ENCODE measurements at places on chromosomes 12 and 14.

GRCh38 chr12:131754184-131754583 lies 43.3 kb downstream of the SFSWAP start:
- DNase-seq: no peak

- no peak for DNase-seq
Measured at GRCh38 chr12:44812062-44812461, 64.1 kb downstream of the NELL2 start.

GRCh38 chr14:97218274-97218673 lies 421.1 kb downstream of the VRK1 start:
- DNase-seq: no peak

GRCh38 chr14:89178800-89179535 lies 238.1 kb downstream of the FOXN3 start:
- no peak for DNase-seq

DNA sequence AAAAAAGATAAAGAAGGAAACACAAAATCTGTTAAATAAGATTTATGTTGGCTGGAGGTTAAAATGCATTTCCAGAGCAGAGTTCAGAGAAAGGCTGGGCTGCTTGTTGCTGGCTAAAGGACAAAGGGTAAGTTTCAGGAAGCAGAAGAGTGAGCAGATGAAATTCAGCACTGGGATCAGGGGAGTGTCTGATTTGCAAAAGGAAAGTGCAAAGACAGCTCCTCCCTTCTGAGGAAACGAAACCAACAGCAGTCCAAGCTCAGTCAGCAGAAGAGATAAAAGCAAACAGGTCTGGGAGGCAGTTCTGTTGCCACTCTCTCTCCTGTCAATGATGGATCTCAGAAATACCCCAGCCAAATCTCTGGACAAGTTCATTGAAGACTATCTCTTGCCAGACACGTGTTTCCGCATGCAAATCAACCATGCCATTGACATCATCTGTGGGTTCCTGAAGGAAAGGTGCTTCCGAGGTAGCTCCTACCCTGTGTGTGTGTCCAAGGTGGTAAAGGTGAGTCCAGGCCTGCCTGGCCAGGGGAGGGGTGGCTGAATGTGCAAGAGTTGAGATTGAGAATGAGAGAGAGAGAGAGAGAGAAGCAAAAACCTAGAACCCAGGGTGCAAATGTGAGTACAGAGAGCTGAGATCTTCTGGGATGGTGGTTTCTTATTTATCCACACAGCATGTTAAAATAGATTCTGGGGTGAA lies at the start of gene OAS1:
TSS of gene OAS1 (plus strand) at position 251 of the 703 bp plus-strand sequence. CDS start at position 329, 78 bp downstream.
- no peak for DNase-seq

DNA sequence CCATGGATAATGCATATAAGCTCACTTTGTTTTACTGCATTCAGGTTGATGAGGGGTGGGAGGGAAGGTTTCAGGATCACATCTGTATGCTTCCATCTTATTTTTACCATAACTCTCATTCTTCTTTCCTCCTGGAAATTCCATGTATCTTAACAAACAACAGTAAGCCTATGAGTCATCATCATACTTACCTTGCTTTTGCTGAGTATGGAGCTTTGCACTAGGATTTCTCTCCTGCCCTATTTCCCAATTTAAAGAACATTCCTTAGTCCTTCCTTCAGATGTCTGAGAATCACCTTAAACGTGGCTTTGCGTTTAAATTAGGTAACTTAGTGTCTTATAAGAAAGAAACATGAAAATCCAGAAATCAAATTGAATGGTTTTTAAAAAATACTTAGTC lies 1.6 kb upstream of the CLEC14A start:
- no peak for DNase-seq

DNA sequence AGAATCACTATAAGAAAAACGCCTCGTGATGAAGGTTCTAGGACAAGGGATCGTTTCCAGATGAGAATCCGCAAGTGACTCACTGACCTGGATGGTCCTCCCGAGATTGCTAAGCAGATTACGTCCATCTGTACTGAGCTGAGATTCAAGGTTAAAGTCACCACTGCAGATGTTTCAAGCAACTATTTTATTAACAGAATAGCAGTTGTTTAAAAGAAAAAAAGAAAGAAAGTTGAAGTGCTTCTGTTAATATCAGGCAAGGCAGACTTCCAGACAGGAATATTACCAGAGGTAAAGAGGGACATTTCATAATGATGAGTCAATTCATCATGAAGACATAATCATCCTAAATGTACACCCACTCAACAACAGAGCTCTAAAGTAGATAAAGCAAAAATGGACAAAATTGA lies 17.9 kb downstream of the PXN start:
- DNase-seq: no peak

DNA sequence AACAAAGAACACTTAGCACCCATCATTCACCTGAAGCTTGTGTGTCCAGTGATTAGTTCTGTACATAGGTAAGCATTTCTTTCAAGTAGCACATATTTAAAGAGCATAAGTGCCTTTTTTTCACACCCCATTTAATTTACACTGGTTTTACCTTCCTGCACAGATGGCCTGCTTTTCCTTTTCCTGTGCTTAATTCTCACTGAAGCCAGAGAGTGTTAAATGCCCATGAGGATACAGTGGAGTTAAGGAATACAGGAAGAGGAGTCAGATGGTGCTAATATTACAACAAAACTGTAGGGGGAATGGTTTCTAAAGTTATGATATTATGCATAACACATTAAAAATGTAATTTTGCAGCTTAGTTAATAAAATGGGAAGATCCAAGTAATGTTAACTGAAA lies 31.0 kb upstream of the SLC38A1 start:
- no peak for DNase-seq

GRCh38 chr14:61129168-61129745 lies 148.2 kb downstream of the SLC38A6 start:
- no peak for DNase-seq

GRCh38 chr12:57837864-57838562 lies 8.5 kb downstream of the CTDSP2 start:
- DNase-seq: peak; percentile 59

DNA sequence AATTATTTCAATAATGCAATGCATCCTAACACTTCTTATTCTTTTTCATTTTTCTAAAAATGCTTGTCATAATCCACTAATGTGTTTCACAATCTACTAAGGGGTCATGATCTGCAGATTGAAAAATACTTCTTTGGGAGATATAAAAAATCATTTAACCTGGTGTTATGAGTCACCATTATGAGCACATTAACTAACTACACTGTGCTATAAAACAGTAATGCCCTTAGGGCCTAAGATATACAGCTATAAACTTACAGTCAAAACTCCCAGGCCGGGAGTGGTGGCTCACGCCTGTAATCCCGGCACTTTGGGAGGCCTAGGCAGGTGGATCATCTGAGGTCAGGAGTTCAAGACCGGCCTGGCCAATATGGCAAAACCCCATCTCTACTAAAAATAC lies 14.2 kb downstream of the ATXN2 start:
- DNase-seq: no peak

DNA sequence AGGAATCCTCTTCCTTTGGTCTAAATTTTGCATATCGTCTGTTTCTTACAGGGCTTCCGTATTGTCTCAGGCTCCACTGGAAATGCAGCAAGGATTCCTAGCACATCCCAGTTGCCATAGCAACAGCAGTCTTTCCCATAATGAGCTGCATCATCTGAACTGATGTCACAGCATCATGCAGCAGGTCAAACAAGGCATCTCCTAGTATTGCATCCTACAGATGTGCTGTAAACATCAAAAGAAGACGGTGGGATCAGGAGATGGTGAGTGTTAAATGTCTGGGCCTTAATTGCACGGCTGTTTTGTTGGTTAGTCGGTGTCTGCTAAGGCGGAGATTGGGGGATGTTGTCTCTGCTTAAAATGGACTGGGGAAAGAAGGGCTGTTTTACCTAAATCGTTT lies at the start of gene AKAP6:
TSS of gene AKAP6 (plus strand) at position 153 of the 400 bp plus-strand sequence. CDS start 104,196 bp downstream, outside the sequence.
- DNase-seq: no peak

- DNase-seq: peak; percentile 66
Measured at GRCh38 chr14:20998674-20999366, at the start of gene SLC39A2. TSS of gene SLC39A2 (plus strand) at chr14:20999293. CDS start at chr14:20999447, 154 bp downstream.

DNA sequence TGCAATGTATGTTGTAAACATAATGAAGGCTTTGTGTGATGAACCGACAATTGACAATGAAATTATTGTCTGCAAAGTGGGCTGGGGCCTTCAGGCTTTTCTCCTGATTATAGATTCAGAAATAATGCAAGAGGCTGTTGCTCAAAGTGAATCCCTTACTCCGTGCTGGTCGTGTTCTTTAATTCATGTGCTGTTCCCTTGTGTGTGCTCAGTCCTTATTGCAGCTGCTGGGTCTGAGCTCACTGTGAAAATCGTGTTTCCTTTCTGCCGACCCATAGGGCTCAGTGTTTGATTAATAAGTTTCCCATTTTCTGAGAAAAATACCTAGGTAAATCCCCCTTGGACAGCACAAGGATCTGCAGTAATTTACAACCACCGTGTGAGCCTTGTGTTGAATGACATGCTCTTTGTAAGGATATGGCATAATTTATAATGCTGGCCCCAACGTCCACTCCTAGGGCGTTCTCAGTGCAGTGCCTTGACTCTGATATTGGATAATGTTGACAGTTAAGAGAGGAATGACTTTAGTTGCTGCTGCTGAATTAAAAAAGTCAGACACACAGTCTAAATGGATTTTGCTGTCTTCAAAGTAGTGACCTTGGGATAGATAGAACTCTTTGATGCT lies 81.6 kb downstream of the RGS6 start:
- no peak for DNase-seq

GRCh38 chr14:34180869-34181268 lies 230.0 kb upstream of the EGLN3 start:
- DNase-seq: no peak

DNA sequence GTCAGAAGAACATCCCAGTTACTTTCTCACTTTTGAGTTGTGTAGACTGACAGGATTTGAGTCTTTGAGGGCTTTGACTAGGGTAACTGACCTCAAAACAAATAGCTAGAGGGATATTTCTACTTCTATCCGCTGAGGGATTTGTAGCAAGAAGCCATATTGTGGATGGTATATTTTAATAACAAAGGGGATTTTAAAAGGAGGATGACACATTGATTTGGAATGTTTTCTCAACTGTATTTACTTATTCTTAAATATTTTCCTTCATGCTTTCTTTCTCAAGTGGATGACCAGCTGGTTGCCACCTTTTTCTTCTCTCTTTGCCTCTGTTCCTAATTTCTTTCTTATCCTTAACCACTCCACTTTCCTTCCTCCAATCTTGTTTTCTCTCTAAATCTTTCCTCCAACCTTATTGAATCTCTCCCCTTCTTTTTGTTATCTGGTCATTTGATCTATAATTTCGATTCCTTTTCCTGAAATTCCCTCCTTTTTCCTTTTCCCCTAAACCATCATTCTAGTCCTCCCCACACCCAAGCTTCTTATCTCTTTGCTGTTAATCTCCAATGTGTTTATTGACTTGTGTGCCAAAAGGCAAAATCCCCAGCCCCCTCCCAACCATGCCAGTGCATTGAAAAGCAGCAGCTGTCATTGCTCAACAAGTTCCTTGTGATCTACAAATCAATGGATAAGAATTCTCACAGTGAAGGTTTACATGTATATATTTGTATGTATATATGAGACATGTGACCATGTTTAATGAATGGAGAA lies 411.6 kb downstream of the RAD51B start:
- no peak for DNase-seq

- DNase-seq: peak; percentile 68
Measured at GRCh38 chr12:64611341-64612284, 1.3 kb downstream of the RASSF3 start.

GRCh38 chr12:62732861-62733427 lies 202.0 kb downstream of the PPM1H start:
- DNase-seq: no peak

DNA sequence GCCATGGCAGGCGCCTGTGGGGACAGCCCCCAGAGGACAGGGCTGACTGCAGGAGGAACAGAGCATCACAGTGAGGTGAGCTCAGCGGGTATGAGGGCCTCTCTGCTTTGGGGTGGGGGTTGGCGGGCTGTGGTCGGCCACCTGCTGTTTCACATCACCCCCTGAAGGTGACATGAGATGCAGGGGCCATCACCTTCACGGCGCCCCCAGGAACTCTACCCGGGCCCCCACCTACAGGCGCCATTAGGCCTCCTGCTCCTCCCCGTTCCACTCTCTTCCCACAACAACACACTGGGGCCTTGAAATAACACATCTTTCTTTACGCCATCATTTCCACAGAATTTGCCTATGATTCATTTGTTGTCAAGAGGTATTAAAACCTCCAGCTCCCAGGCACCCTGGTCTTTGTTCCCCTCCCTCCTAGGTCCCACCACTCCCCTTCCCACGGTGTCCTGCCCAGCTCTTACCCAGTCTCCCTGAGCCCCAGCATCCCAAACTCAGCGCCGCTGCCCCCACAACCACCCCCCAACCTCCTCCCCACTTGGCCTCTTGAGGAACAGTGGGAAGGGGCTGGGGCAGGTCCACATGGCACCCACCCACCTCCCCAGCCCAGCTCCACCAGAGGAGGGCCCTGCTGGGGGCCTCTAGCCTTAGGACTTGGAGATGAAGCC lies 12.7 kb upstream of the HDAC7 start:
- no peak for DNase-seq

- DNase-seq: no peak
Measured at GRCh38 chr14:84340938-84341337, 1189.0 kb upstream of the FLRT2 start.

GRCh38 chr12:49623142-49623904 lies at the start of gene PRPF40B:
TSS of gene PRPF40B (plus strand) at chr12:49623561. CDS start at chr12:49623591, 30 bp downstream.
- peak; percentile 95 for DNase-seq

DNA sequence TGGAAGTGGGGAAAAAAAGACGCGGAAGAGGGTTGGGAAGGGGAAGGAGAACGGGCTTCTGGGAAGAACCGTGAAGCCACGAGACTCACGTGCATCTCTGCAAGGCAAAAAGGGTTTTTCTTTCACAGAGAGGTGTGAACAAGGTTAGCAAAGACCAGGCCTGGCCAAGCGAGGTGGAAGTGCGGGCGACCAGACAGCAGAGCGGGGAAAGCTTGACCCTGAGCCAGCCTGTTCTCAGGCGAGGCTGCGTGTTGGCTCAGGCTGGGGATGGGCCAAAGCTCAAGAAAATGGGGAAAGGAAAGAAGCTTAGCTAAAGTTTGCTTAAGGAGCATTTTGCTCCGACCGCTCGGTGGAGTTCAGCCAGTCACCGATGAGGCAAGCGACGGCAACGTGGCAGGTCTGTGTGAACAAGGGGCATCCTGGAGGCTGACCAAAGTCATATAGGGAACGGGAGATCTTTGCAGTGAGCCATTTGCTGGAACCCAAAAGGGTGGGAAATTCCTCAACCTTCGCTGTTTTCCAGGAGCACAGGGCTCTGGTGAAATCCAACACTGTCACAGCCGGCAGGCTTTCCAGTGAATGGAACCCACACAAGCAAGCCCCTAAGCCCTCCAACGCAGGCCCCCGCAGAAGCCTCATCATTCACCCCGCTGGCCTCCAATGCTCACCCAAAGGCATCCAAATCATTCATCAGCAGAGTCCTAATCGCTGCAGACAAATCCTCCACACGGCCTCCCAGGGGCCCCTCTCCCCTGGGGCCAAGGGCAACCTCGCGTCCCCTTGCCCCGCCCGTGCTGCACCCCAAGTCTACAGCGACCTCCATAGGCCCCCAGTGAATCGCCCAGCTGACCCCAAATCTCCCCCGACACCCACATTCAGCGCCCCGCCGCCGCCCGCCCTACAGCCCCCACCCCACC lies 754 bp downstream of the ZNF605 start:
- DNase-seq: peak; percentile 55

- DNase-seq: no peak
Measured at GRCh38 chr14:105411985-105412770, 7.4 kb upstream of the MTA1 start.

All from left ventricle myocardium superior (tissue), 1 donor.